ENCODE measurements at places on chromosomes 13 and 19. TPM values are rescaled to one million over a fixed set of nuclear protein-coding genes. Genes with fewer than 3 reads are reported as not detected.

DNA sequence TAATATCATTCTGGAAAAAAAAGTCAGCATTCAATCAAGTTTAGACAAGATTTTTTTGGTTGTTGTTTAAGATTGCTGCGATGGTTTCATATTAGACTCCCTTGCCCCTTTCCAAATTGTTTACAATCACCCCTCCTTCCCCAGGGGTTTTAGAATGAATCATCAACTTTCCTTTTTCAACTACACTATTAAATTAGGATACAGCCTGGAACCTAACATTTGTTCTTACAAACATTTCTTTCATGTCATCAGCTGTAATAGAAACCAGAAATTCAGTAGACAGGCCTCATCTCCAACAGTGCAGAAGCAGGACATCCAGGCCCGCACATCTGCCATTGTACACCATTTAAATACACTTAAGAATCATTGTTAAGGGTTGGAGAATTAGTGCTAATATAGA lies 44.4 kb upstream of the WDFY2 start:
- DNase-seq, result no peak

DNA sequence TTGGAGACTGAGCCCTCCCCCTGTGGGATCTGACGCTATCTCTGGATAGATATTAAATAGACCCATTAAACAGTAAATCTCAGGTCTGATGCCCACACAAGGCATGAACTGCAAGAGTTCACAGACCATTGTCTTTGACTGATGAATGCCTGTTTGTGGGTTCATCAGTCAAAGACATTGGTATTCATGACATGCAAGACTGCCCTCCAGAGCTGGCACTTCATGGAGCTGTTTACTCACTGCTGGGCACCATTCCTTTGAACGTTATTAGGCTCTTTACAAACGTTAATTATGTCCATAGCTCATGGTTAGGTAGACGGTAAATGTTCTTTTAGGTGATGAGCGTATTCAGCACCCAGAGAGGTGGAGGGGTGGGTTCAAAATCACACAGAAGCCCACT lies 111.8 kb upstream of the PABPC3 start:
- DNase-seq, result no peak

GRCh38 chr13:84528408-84529070 lies 646.3 kb upstream of the SLITRK1 start:
- DNase-seq, result no peak

DNA sequence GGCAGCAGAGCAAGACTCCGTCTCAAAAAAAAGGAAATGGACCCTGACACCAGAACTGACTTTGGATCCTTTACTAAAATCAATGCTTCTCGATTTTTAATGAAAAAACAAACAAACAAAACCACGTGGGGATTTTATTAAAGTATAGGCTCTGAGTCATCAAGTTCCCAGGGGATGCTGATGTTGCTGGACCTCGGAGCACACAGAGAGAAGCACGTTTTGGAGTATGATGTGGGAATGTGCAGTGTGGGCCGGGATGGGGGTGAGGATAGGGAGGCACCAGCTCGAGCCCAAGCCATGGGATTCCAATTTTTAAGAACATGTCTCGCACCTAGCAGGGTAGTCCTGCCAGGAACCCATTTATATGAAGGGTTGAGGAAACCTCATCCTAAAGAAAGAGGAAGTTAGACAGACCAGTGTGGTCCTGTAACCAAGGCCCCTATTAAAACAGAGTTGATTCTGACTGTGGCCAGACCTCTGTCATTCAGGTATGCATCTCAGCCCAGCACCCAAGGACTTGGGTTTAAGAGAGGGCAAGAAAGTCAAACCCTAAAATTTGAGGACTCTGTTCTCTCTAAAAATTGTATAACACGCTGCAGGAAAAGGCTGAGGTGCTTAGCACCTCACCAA lies 6.4 kb downstream of the FLT1 start:
- no peak for DNase-seq

- DNase-seq, result no peak
Observed at GRCh38 chr19:18993115-18993514, 40.2 kb downstream of the SUGP2 start.

DNA sequence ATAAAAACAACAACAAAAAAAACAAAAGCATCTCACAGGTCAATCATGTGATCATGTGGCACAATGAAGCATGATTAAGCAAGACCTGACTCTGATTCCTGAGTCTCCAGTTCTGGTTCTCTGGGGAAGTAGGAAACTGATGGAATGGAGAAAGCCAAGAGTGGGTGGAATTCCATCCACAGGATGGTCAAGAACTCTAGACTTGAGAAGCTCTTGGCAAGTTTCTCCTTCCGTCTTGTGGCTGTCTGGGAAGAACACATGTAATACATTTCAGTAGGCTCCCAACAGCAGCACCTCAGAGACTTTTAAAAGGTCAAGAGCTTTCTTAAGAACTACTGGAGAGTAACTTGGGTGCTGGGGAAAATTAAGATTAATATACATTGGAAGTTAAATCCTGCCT lies 78.6 kb upstream of the TSHZ3 start:
- DNase-seq, result no peak

NR1H2 gene
- 28.8 TPM for polyA plus RNA-seq

LINGO3 gene
- polyA plus RNA-seq, result 0.06 TPM

- no peak for DNase-seq
Observed at GRCh38 chr13:110234532-110234931, 72.4 kb downstream of the COL4A1 start.

DNA sequence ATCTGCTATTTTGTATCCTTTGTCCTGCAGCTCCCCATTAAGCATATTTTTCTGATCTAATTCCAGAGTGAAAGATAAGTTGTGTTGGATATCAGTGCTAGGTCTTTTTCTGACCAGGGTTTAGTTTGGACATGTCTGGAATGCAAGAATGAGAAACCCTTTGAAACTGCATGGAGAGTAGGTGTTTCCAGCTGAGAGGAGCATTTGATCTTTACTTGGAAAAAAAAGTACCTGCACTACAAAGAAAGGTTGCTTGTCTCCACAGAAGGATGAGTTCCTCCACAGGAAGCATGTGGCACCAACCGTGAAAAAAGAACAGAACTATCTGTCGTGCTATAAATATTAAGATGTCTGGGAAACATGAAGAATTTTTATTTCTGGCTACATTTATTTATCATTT lies 36.6 kb upstream of the MED4 start:
- DNase-seq, result no peak

GRCh38 chr13:31227870-31228269 lies 28.1 kb downstream of the B3GLCT start:
- no peak for DNase-seq

KLC3 gene
- 0.97 TPM for polyA plus RNA-seq

DNA sequence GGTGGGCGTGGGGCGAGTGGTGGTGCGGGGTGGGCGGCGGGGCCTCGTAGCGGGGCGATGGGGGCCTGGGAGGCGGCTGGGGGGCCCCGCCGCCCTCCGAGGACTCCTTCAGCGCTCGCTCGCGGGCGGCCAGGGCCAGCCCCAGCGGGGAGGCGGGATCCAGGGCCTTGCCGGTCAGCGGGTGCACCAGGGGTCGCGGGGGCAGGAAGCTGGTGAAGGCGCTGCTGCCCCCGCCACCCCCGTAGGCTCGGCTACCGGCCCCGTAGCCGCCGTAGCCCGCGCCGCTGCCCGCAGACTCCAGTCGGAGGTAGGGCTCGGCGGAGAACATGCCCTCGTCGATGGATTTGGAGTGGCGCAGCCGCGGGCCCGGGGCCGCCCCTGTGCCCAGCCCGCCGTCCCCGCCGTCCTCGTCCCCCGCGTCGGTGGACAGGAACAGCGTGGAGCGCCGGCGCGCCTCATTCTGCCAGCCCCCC lies 18.6 kb downstream of the C19orf81 start:
- no peak for DNase-seq

CACNG7 gene
- 0.89 TPM for polyA plus RNA-seq

ZNF726 gene
- polyA plus RNA-seq, result 9.4 TPM

MCEMP1 gene
- 0.10 TPM for polyA plus RNA-seq

GRCh38 chr19:49801966-49802661 lies 11.0 kb downstream of the FUZ start:
- DNase-seq, result no peak

DNA sequence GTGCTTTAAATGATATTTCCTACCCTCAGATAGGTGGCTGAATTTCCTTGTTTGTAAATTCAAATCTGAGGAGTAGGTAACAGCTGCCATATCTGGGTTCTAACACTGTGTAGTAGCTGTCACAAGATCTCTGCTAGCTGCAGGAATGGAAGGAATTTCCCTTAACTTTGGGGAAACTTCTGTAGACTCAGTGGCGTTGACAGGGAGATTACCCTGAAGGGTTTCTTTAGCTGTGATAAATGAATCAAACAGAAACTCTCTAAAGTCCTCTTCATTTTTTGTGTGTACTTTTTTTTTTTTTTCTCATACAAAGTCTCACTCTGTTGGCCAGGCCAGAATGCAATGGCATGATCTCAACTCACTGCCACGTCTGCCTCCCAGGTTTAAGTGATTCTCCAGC lies 5.3 kb upstream of the EPSTI1 start:
- DNase-seq, result no peak

- no peak for DNase-seq
Observed at GRCh38 chr19:13691569-13692435, 72.5 kb upstream of the MRI1 start.

DNA sequence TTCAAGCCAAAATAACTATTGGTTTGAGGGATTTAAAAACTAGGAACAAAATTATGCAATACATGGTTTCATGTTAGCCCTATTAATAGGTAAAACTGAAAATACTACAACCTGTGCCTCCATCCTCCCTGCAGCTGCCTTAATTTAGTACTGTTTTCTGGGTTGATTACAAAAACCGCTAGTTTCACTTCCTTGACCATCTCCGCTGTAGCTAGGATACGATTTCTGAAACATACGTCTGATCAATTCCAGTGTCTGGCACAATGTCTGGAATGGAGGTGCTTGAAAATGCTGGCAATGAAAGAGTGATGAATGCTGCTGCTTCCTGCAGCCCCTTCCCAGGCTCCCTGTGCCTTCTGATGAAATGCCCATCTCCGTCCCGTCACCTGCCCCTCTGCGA lies 273.5 kb downstream of the SHISA2 start:
- no peak for DNase-seq

ZNF460 gene
- 2.6 TPM for polyA plus RNA-seq

RFPL4A gene
- polyA plus RNA-seq, result not detected

N4BP2L1 gene
- polyA plus RNA-seq, result 19.7 TPM

- DNase-seq, result peak; percentile 25
Observed at GRCh38 chr13:19959141-19959830, 759 bp downstream of the ZMYM2 start.

TNFRSF19 gene
- polyA plus RNA-seq, result 55.2 TPM

- DNase-seq, result no peak
Observed at GRCh38 chr13:113058988-113059850, 46.4 kb upstream of the F7 start.

GRCh38 chr19:55985254-55985653 lies 1.3 kb upstream of the NLRP5 start:
- DNase-seq, result no peak

GRCh38 chr13:38418286-38418685 lies 68.6 kb downstream of the UFM1 start:
- no peak for DNase-seq

NTN5 gene
- polyA plus RNA-seq, result 0.47 TPM

SIGLEC14 gene
- polyA plus RNA-seq, result not detected

SIGLEC12 gene
- not detected for polyA plus RNA-seq

All from right renal cortex interstitium (tissue), 3 donors.